Epithelial cell of proximal tubule (primary cell): ENCODE measurements at places on chromosomes 5 and 9. TPM values are rescaled to one million over a fixed set of nuclear protein-coding genes. Genes with fewer than 3 reads are reported as not detected.

- no peak for DNase-seq
Measured at GRCh38 chr9:8764051-8764450, 964.5 kb upstream of the DMAC1 start.

DNA sequence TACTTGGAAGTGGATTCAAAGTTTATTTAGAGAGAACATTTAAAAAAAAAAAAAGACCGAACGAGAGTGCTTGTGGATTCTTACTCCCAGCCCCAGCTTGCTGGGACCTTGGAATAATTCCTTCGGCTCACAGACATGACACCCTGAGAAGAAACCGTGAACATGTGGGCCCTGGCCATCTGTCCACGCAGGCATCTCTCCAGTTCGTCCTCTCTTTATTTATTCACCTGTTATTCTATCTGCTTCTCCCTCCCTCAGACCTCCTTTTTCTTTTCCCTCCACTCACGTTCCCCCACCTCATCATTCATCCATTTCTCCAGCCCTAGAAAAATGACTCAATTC is 93.7 kb upstream of the PHYKPL start:
- DNase-seq, result no peak

- no peak for DNase-seq
Measured at GRCh38 chr5:114312658-114313057, 49.2 kb upstream of the KCNN2 start.

The NR6A1 gene
- total RNA-seq, result 1.1 and 2.0 TPM in 2 replicates

The ANKRD33B gene
- total RNA-seq, result 2.3 and 3.9 TPM in 2 replicates
